ENCODE measurements at places on chromosomes 7 and 10.
A peak's percentile ranks its signal among the peaks of the same experiment; 100 is the strongest.

- no peak for DNase-seq
These were observed 950.7 kb upstream of the PHF14 start for GRCh38 chr7:10022957-10023356.

- DNase-seq, result no peak
These were observed 63.6 kb upstream of the HGF start for GRCh38 chr7:81833401-81833800.

- no peak for DNase-seq
These were observed 84.4 kb downstream of the DNAJC1 start for GRCh38 chr10:21919117-21919516.

GRCh38 chr10:33302208-33302829 lies 32.1 kb downstream of the NRP1 start:
- no peak for DNase-seq

GRCh38 chr7:37054624-37055241 lies 330.4 kb upstream of the AOAH start:
- no peak for DNase-seq

DNA sequence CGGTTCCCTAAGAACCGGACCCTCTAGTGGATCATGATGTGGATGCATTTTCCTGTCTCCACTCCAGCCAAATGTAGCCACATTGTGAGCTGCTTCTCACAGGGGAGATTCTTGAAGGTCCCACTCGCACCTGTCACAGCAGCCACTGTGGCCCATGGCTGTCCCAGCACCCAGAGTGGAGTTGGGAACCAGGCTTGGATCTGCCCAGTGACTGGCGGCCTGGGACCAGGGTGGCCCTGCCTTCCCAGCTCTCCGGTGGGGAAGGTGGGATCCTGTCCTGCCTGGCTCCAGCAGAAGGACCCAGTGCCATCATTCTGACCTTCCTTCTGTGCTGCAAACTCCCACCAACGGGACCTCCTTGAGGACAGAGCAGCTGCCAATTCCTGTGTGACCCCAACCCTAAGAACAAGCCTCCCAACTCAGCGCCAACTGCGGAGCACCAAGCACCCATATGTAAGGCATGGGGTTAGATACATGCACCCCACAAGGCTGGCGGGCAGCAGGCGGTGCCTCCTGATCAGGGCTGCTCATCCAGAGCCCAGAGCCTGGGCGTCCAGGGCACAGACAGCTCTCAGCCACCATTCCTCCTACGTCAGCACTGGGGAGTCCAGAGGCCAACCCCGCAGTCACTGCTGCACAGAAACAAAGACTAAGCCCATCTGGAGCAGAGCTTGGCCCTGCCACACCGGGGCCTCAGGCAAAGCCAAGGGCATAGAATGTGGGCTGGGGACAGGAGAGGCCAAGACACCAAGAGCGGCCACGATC lies 28.8 kb downstream of the EBF3 start:
- no peak for DNase-seq

GRCh38 chr7:97005183-97006054 lies at the start of gene DLX6:
Gene DLX6, plus strand, starts transcription at chr7:97005553. Its CDS starts 425 bp downstream, at chr7:97005978.
- peak; percentile 43 for DNase-seq

DNA sequence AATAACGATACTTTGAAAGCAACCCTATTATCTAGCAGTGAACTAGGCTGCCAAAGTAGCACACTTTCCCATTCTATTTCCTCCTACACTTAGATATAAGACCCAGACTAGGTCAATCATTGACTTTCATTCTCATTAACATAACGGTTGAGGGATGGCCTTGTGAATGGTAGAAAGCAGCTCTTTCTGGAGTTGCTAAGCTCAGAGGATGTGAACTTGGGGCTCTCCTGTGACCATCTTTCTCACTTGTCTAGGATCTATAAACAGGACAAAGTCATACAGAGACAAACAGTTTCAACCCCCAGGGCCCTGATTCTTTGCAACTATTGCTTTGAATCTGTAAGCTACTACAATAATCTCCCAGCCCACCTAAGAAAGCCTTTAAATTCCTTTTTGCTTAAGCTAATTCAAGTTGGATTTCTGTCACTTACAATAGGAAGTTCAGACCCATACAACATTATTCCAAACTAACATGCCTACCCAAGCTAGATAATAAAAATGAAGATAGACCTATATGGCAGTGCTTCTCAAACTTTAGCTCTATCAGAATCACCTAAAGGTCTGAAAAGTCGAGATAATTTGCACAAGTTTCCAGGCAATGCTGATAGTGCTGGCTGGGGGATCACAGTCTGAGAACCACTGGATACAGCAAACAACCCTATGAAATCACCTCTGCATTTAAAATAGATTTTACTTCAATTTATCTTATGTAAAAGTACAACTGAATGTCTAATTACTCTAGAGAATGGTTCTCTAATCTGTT lies 16.7 kb downstream of the P4HA1 start:
- DNase-seq, result no peak

DNA sequence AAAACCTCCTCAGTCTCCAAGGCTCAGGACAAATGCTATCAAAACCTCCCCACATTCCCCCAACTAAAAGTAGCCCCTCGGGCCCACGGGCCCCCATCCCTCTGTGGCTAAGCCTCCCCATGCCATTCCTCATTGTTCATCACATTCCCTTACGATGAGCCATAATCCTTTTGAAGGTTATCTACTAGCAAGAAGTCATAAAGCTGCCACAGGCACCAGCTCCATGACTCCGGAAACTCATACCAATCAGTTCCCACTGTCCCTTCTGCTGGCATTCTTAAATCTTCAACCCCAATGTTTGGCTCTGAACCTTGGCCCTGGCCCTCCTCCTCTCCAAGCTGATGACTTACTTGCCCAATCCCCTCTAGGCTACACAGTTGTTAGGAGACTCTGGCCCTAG lies 19.4 kb upstream of the TM9SF3 start:
- DNase-seq, result no peak

DNA sequence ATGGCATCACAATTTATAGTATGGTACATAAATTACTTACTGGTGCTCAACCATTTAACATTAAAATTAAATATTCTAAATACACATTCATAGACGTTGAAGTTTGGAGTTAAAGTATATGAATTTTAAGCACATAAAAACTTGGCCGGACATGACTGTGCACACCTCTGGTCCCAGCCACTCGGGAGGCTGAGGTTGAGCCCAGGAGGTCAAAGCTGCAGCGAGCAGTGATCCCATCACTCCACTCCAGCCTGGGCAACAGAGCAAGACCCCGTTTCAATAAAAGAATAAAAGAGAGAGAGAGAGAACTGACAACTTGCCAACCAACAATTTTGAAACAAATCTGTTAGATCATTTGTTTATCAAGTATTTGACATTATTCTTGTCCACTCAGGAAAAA lies 943.3 kb upstream of the KCND2 start:
- DNase-seq, result no peak

DNA sequence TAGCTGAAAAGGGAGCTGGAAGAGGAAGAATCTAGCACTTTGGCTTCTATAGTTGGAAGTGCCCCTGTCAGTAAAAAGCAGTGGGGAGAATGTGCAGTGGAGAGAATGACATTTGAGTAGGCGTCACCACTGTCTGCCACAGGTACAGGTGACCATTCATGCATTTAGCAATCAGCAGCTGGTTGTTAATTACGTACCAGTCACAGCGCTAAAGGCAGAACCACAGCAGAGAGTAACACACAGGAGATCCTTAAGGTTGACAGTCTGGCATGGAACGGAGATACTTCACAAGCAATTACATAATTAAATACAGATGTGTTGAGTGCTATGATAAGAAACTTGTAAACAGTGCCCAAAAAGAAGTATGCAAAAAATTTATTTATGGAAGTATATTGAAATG lies 24.8 kb downstream of the C10orf67 start:
- DNase-seq, result no peak

DNA sequence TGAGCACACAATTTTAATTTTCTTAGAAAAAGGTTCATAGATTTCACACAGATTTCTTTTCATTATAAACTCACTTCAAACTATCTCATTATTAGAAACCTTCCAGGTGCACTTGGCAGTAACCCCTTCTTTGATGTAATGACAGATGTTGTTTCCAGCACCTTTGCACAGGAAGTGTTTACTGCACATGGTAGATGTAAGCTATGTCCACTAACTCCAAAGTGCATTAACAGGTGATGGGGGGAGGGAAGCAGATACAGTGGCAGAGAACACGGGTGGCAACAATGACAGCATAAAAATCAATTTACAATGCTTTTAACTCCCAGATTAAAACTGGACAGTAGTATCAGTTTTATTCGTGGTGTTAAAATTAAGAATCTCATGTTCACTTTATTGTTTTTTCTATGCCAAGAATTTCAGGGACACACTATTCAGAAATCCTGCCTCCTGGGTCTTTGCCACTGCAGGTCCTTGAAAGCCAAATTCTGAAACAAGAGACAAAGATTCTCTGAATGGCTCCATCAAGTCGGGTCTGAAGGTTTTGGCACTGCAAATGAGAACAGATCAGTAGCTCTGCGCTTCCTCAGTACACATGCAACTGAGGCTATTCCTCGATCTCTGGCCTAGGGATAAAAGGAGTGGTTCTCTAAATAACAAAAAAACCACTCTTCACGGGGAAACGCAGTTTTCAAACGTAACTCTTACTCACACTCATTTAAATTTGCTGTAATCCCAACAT lies 187.7 kb downstream of the JAZF1 start:
- DNase-seq, result no peak

GRCh38 chr7:42972699-42973500 lies 40.7 kb downstream of the MRPL32 start:
- DNase-seq, result no peak

- DNase-seq, result no peak
These were observed 190.1 kb downstream of the SDHAF3 start for GRCh38 chr7:97307521-97308108.

GRCh38 chr7:84372155-84372621 lies 177.6 kb upstream of the SEMA3A start:
- DNase-seq, result no peak

GRCh38 chr7:132333301-132333700 lies 243.0 kb downstream of the PLXNA4 start:
- DNase-seq, result no peak

DNA sequence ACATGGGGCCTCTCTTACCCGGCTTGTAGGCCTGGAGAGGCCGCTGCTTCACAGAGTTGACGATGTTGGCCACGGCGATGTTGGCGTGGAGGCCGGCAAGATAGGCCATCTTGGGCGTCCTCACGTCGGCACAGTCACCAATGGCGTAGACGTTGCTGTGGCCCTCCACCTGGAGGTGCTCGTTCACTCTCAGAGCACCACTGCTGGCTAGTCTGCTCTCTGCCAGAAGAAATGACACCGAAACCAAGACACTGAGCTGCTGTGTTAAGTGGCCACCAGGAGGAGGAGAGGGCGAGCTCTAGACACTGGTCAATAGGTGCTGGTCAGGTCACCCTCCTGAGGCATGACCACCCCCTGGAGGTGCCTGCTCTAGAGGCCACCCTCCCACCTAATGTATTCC lies 17.7 kb downstream of the AIFM2 start:
- no peak for DNase-seq

Measured in activated CD4-positive, alpha-beta T cell treated with anti-CD3 and anti-CD28 coated beads, Interleukin-2, amount 50 U/mL, for 48 hours (primary cell).